Stimulated activated CD8-positive, alpha-beta memory T cell treated with anti-CD3 and anti-CD28 coated beads, Interleukin-4, amount 100 ng/mL, for 1 hour (primary cell): ENCODE measurements at places on chromosomes 2 and 18.

DNA sequence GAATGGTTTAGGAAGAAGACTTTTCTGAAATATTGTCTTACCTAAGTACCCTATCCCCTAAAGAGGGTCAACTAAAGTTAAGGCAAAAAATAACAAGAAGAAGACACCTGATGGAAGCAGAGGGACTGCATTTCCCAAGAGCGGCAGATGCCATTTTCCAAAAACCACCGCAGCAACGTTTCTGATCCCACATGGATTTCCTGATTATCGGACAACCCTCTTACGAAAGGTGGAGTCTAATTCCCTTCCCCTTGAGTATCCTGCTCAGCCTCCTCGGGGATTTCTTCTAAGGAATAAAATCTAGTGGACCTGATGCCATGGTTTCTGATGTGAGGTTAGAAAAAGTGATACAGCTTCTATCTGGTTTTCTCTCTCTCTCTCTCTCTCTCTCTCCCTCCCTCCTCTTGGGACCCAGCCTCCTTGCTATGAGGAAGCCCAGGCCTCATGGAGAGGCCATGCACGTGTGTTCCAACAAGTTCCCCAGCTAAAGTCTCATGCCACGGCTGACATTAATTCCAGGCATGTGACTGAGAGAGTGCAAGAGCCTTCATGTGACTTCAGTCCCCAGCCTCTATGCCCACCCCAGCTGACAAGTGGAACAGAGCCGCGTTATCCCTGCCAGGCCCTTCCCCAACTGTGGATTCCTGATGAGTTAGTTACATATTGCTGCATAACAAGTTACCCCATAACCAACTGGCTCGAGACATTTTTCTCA is 150.3 kb downstream of the SMAD2 start:
- DNase-seq = no peak

DNA sequence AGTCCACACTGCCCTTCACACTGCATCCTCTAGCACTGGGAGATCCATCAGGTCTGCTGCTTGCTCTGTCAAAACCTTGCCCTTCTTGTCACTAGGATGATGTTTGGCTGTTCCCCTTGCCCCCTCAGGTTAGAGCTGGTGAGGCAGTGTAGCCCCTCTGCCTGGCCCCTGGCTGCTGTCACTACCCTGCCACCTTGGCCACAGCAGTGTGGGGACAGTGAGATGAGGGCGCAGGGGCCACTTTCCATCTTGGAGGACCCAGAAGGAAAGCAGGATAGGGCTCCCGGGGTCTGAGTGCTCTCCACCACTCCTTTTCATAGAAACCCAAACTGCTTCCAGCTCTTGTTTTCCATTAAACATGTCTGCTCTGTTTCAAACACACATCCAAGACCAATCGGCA is 19.9 kb downstream of the THSD7B start:
- no peak for DNase-seq

DNA sequence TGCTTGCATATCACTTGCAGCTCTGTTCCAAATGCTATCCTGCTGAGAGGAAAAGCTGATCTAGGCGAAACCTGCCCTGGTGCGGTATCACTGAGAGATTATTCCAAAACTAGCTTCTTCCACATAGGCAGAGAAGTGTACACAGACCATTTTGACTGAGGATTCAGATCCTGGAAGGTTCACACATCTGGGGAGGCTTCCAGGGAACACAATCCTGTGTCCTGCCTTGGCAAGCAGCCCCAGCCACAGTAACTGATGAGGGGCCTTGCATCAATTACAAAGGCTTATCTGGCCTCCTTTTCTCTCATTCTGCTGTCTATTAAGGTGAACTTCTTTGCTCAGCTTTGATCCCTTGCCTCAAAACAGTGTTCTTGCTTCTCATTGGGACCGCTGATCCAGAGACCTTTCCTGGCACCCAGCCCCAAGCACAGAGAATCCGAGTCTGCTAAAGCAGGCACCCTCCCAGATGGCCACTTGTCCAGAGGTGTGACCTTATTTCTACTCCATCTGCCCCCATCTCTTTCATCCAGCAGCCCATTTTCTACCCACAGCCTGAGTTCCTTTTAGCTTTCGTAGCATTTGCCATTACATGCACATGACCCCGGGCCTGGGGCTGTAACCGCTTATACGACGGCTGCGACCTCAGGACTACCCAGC is 52.3 kb upstream of the ZFP36L2 start:
- no peak for DNase-seq

DNA sequence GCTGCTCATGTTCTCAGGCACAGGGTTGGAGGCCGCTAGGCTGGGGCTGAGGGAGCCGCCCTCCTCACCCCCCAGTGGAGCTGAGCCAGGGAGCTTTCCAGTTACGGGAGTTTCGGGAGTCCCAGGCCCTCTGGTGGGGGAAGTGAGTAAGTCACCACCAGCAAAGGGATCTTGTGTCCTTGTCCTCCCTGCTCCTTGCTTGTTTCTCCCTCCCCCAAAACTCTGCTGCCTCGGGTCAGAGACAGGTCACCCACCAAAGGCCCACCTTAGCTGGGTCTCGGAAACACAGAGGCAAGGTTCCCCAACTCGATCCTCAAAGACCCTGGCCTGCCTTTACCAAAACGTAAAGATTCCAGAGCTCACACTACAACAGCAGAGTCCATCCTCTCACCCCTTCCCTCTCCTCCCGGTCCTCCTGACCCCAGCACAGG is 60.5 kb upstream of the POMC start:
- no peak for DNase-seq

DNA sequence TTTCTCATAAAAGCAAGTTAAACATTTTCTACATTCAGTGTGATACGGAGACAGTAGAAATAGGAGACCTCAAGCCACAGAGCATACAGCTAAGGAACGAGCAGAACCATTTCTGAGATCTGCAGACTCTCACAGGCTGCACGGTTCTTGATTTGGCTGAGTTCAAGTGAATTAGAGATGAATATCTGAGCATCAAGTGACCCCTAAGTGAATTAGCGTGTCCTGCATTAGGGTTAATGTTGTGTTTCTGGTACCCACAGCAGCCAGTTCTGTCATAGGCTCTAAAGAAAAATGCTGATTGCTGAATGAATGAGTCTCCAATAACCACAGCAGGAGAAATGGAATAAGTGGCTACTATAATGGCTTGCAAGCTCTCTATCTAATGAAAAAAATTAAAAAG is 265.9 kb upstream of the SYT4 start:
- no peak for DNase-seq

DNA sequence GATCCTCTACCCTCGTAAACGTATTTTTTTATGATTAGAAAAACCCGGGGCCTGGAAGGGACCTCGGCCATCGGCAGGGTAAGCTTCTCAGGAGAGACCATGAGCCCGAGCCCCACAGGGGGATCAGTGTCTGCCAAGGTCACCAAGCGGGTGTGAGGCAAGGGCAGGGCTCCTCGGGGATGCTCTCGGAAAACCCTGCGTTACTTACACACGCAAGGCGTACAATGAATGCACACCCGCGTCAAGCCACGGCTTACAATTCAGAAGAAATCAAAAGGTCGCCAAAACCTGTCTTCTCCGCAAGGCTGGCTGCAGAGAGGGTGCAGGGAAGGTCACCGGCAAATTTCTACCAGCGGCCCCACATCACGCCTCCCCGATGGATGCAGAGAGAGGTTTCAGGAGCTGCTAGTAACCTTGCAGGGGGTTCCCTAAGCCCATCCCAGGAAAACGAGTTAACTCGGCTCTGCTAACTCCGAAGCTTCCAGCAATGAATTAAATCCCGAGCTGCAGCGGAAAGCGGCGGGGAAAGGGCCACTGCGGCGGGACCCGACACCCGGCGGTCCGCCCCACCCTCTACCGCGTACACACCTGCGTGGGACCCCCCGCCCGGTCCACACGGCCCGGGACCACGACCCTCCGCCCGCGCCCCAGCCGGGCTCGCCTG is 638 bp downstream of the ST3GAL5 start:
- DNase-seq = no peak

GRCh38 chr18:76557026-76557575 is 62.1 kb upstream of the ZNF516 start:
- no peak for DNase-seq

GRCh38 chr2:46148369-46148736 is 148.9 kb upstream of the EPAS1 start:
- DNase-seq = no peak

DNA sequence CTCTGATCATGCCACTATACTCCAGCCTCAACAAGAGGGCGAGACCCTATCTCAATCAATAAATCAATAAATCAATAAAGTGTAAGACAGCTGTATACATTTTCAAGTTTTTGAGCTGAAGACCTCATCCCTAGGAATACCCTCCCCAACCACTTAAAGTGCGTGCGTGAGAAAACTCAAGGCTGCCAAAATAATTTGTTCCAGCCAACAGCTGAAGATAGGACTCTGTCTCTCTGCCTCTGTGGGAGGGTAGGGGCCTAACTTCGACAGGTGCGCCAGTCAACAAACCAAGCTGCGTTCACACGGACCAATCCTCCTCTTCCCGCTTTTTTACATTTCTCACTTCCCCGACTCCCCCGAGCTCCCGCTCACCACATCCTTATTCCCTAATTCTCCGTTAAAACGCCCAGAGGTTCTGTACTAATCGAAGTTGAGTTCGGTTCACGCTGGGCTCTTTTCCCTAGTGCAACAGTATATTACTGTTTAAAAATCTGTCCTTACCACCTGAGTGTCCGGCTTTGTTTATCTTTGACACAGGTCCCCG is 618 bp downstream of the POLR2D start:
- no peak for DNase-seq

GRCh38 chr2:61471905-61472805 is 1.3 kb upstream of the USP34 start:
- DNase-seq = no peak

DNA sequence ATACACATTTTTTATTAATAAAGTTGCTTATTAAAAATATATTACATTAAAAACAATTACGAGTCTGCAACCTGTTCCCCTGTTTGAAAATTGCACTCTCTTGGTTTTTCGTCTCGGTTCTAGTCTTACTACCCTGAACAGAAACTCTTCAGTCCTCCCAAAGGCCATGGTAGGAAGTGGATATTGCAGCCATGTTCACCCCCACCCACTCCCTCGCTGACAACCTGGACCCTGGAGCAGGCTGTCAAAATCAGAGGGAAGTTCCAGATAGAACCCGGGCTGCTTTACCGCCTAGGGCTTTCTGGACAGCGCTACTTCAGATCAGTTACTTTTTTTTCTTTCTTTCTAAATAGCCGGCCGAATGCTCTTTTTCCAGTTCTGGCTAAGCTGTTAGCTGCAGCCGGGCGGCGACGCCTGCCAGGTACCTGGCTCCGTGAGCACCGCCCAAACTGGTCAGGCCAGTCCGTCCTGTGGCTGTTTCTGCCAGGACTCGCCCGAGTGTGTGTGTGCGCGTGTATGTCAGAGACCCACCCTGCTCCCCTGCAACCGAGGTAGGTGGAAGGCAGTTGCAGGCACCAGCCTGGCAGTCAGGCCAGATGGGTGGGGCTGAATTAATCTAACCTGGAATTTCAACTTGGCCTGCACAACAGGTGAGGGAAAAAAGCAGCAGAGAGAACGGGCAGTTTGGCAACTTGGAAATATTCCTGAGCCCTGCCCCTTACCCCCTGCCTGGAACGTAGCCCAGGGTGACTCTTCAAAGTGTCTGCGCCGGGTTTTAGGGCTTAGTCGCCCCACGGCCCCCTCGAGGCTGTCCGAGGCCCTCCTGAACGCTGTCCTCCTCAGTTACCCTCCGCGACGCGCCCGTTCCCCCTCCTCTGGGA is 1.1 kb upstream of the TET3 start:
- DNase-seq = no peak

DNA sequence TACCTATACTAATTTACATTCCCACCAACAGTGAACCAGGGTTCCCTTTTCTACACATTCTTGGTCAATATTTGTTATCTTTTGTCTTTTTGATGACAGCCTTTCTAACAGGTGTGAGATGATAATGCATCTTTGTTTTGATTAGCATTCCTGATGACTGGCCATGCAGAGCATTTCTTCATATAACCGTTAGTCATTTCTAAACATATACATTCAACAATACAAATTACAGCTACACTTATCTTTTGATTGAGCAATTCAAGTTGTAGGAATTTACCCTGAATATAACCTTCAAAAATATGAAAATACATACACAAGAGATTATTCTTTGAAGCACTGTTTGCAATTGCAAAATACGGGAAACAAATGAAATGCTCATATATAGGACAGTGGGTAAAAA is 94.9 kb downstream of the TMEM131 start:
- DNase-seq = no peak

- DNase-seq = no peak
These were observed 963 bp downstream of the GNLY start for GRCh38 chr2:85695121-85695520.

GRCh38 chr2:1993711-1994682 is 249.7 kb upstream of the PXDN start:
- DNase-seq = no peak

DNA sequence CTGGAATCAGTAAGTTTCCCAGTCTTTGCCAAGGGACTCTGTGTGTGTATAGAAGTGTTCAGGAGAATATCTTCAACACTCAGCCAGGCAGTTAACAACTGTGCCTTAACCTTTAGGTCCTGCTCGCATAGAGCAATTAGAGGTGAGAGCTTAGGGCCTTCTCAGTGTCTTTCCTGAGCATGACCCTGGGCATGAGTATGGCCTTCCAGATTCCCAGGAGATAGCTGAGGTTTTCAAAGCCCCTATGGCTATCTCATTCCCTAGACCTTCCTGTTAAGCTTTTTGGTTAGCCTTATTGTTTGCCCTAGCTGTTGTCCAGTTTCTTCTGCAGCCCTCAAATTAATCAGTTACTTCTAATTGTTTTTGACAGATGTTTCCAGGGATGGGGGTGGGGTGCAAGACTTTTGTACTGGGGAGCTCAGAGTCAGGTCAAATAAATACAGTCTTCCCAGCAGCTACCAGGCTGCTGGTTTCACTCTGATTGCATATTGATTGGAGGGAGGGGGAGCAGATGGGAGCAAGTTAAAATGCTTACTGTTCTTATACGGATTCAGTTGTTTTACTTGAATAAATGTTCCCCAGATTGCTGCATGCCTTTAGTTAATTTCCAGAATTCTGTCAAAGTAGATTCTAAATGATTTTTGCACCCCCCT is 23.1 kb downstream of the PDK1 start:
- no peak for DNase-seq

DNA sequence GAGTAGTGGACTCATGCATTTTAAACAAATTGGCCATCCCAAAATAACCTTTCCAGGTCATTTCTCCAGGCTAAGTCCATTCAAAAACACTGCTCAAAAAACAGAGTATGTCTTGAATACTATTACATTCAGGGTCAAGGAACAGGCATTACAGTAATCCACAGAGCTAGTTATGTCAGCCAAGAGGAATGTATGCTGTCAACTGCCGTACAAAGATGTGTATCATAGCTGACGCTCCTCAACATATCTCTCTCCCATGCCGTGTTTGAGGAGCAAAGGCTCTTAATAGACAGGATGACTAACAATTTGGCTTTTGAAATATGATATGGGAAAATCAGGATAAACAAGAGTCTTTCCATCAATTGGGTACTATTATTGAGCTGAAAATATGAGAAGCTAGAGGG is 68.8 kb upstream of the KCTD1 start:
- no peak for DNase-seq
